ENCODE measurements at places on chromosomes 3 and 15. TPM values are rescaled to one million over a fixed set of nuclear protein-coding genes. Genes with fewer than 3 reads are reported as not detected.

Gene TRAT1
- not detected for total RNA-seq

DNA sequence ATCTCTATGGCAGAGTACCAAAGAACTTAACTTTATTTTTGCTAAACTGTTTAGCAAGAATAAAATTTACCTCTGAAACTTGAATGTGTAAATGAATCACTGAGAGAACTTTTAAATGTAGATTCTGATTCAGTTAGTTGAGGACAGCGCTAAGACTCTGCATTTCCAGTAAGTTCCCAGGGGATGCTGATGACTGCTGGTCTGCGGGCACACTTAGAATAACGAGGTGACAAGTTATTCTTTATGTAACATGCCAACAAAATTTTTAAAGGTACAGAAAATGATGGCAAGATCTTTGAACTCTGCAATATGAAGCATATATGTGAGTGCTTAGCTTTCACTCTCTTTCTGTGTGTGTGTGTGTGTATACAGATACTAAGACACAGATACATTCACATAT is 56.4 kb downstream of the TGFBR2 start:
- no peak for DNase-seq

DNA sequence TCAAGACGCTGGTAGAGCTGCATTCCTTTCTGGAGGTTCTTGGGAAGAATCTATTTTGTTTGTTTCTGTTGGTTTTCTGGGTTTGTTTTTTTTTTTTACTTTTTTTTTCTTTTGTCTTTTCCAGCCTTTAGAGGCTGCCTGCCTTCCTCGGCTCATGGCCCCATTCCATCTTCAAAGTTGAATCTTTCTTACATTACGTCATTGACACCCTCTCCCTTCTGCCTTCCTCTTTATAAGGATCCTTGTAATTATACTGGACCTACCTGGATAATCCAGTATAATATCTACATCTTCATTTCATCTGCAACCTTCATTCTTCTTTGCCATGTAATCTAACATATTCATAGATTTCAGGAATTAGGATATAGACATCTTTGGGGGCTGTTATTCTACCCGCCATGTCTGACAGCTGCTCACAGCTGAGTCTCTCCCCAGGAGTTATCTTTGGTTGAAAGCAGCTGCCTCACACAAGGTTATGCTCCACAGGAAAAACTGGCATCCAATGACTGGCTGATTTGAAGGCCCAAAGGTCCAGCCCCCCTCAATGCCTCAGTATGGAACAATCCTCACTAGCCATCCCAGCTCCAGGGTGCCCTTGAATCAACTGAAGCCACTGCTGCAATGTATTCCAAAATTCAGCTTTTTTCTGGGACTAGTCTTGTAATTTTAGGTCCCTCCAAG is 38.4 kb upstream of the THBS1 start:
- no peak for DNase-seq

Gene SH3GL3
- total RNA-seq, result 6.8 TPM

Gene RAB6B
- total RNA-seq, result 1.2 TPM

DNA sequence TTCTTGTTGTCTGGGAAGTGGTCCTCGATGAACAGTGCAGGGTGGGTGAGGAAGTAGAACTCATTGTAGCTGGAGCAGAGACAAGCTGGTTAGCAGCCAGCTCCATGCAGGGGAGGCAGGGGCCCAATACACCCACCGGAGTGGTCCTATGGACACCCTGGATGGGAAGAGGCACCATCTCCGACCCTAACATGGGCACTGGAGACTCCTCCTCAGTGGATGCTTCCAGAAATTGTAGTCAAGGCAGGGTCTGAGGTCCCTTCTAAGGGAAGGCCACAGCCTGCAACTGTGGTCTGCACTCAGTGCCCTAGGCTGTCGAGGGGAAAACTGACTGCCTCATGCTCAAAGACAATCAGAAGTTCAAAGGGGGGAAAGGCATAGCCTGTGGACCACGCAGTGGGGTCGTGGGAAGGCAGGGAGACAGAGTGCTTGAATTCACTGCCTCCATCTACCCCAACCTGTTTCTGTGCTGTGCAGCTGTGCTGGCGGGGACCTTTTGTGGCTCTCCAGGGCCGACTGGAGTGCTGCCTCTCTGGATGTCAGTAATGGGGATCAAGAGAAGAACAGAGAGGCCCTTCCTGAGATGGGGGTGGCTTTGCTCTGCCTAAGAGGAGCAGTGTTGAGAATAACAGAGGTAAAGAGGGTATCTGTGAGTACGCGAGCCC is 41.9 kb downstream of the KY start:
- peak; percentile 16 for DNase-seq

Gene CFAP100
- total RNA-seq, result 1.5 TPM

- no peak for DNase-seq
Observed at GRCh38 chr15:93150910-93151881, 62.2 kb upstream of the RGMA start.

DNA sequence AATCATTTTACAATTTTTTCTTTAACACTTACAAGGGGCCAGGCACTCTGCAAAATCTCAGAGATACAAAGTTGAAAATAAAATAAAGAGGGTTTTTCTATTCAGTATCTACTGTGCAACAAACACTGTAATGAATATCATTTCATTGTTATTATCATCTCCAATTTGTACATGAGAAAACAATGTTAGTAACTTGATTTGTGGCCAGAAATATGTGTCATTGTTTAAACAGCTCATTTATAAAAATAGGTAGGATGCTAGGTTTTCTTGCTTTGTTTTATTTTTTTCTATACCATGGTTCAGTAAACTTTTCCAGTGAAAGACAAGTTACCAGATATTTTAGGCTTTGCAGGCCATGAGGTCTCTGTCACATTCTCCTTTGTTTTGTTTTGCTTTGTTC is 318.1 kb upstream of the UBE2E2 start:
- no peak for DNase-seq

DNA sequence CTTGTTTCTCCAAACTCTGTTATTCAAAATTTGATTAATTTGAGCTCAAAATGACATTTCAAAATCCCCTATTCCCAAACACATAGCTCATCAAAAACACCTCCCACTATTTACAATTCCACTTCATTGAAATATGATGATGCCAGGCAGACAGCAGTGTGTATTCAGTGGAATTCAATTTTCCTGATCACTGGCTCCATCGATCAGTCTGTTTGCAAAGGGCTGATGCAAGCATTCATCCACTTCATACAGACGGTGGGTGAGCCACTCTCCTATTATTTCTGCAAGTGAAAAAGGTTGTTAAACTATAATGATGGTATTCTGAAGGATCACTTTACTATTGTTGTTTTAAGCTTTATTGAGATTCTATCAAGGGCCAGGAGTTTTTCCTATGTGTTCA is 90.7 kb downstream of the RTP4 start:
- DNase-seq, result no peak

- DNase-seq, result no peak
Observed at GRCh38 chr15:70433586-70434324, 329.6 kb downstream of the UACA start.

DNA sequence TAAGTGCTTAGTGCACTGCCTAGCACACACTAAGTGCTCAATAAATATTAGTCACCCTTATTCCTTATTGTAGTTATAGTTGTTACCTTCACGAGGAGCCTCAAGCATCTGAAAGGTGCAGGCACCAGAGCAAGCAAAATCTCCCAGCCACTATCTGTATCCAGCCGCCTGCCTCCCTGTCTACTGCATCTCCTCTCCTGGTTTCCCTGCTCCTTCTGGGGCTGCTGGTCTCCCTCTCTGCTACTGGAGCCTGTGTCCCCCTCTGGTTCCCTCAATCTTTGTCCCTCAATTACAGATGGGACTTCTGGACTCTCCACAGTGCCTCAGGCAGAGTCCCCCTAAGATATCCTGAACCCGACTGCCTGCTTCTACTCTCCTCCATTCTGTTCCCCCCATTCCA is 18.8 kb downstream of the MYL3 start:
- peak; percentile 43 for DNase-seq

- DNase-seq, result no peak
Observed at GRCh38 chr15:52291204-52291603, 4.4 kb downstream of the MYO5C start.

GRCh38 chr3:44477312-44478030 is at the start of gene ZNF445:
ZNF445 (minus strand) TSS chr3:44477670; CDS start chr3:44455549, 22,121 bp downstream.
- peak; percentile 93 for DNase-seq

DNA sequence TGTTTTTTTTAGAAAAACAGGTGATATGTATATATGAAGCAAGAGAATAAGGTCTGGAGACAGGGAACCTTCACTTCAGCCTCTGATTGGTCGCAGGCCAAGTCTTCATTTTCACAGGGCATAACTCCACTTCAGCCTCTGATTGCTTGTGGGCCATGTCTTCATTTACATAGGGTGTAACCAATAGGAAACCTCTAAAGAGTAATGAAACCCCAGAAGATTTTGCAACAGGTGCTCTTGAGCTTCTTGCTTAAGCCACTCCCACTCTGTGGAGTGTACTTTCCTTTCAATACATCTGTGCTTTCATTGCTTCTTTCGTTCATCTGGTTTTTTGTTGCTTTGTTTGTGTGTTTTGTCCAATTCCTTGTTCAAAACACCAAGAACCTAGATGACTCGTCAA is 22.6 kb upstream of the SCG3 start:
- DNase-seq, result no peak

Gene RBPMS2
- 9.4 TPM for total RNA-seq

Gene ITIH3
- total RNA-seq, result not detected

GRCh38 chr15:23565395-23566070 is at the start of gene MKRN3:
MKRN3 (plus strand) TSS chr15:23565674; CDS start chr15:23565783, 109 bp downstream.
- DNase-seq, result no peak

Gene ACTRT3
- total RNA-seq, result 3.2 TPM

DNA sequence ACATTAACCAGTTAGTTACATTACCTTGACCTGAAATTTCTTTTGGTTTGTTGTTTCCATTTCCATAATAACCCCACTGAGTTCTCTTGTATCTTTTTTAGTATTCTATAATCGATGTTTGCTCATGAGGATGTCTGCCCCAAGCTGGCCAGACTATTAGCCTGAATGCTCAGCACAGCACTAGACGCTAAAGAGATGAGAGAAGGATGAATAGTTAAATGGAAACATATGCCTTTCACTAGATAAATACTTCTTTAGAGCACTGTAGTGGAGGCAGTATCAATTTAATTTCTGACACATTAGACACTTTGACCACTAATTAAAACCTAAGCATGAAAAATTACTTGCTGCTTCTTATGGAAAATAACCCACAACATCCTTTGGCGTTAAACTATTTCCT is 654.9 kb upstream of the KCNMB2 start:
- no peak for DNase-seq

DNA sequence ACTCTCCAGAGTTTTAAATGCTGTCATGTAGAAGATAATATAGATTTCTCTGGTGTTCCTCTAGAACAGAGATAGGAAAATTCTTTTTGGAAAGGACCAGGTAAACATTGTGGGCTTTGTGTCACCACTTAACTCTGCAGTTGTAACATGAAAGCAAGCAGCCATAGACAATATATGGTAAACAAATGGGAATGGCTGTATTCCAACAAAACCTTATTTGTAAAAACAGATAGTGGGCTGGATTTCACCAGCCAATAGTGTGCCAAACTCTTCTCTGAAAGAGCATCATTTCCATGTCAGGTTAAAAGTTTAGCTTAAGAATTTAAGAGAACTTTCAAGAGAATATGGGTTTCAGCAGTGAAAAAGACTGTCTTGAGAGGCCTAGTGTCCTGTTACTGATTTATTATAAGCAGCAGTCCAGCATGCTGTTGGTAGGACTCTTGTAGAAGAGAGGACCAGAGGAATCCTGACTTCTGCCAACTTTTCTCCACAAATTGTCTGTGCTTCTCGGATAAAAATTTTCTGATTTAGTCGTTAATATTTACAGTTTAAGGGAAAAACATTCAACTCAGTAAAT is 107.7 kb downstream of the TCF12 start:
- DNase-seq, result no peak

- DNase-seq, result peak; percentile 17
Observed at GRCh38 chr3:33202711-33203457, 15.7 kb downstream of the SUSD5 start.

Gene RNU5B-1
- not detected for total RNA-seq

Gene DUOX1
- total RNA-seq, result 0.24 TPM

- no peak for DNase-seq
Observed at GRCh38 chr15:75063889-75064288, 40.5 kb downstream of the PPCDC start.

DNA sequence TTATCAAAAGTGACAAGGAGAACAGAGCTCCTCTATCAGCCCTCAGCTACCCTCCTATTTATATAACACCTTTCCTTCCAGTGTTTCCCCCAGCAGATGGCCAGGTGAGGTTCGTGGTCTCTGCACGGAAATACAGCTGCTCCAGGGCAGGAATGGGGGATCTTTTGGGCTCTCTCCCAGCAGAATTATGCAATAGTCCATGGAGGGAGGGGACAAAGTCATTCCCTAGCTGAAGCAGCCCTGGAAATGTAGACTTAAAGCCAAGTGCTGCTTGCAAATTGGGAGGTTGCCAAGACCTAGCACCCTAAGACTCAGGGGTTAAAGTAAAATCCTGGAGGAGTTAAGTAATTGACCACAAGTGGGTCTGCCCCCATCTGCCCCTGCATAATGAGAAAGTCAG is 256.3 kb downstream of the LRTM1 start:
- no peak for DNase-seq

DNA sequence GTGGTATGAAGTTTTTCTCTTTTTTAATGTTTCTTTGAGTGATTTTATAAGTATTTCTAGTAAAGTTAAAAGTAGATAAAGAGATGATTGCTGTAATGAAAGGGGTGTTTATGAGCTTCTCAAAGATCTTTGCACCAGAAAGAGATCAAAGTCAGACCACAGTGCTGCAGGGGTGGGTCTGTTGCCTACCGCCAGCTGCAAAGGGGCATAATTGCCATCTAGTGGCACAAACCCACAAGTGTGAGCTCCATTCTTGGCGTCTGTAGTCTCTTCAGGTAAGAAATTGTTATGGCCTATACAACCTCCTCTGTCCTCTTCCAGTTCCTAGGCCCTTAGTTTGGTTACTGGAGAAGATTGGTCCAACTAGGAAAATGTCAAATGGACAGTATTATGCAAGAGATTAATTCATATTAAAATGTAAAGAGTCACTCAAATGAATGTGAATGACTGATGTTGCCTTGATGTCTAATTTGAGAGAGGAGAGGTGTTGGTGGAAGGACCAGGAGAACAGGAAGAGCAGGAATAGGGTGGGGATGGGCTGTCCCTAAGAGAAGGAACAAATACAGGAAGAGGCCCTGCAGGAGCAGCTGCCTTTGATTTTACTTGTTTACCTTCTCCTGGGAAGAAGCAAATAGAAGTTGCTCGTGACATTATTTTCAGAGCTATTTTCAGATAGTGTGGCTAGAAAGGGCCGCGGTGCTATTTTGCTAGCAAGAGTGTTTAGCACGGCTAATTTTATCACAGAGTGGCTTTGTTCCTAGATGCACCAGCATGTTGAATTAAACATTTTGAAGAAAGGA is 53.0 kb upstream of the GSK3B start:
- DNase-seq, result peak; percentile 56

DNA sequence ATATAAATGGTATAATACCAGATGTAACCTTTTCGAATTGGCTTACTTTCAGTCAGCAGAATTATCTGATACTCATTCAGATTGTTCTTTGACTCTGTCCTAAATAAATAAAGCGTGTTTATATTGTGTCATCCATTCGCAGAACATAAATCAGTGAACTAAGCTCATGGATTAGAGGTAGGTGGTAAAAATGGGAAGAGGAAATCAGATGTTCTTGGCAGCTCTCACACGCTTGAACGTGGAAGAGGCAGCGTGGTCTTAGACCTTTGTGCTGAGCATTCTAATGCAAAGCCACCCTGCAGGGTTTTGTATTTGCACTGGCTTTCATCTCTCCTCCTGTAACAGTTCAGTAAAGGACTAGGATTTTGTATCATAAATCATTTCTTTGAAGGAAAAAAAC is 441.4 kb downstream of the GABRG3 start:
- peak; percentile 49 for DNase-seq

Measured in H7 (cell line).